Stimulated activated CD4-positive, alpha-beta T cell treated with anti-CD3 and anti-CD28 coated beads, Interleukin-1b, Interleukin-23, amount 100 ng/mL, for 24 hours (primary cell): ENCODE measurements at places on chromosomes 6 and 20.

GRCh38 chr6:166615059-166615770 lies 11.8 kb downstream of the RPS6KA2 start:
- DNase-seq = no peak

DNA sequence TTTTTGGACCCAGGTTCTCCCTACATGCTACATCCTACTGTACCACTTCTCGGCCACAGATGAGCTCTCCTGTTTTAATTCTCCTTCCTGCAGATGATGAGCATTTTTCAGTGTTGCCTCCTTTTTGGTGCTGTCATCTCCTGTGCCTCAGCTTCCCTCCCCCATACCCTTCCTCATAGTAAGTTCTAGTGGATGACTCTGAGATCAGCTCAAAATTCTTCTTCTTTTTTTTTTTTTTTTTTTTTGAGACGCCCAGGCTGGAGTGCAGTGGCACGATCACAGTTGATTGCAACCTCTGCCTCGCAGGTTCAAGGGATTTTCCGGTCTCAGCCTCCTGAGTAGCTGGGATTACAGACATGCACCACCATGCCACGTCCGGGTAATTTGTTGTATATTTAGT lies 3.8 kb downstream of the TMEM14A start:
- no peak for DNase-seq

DNA sequence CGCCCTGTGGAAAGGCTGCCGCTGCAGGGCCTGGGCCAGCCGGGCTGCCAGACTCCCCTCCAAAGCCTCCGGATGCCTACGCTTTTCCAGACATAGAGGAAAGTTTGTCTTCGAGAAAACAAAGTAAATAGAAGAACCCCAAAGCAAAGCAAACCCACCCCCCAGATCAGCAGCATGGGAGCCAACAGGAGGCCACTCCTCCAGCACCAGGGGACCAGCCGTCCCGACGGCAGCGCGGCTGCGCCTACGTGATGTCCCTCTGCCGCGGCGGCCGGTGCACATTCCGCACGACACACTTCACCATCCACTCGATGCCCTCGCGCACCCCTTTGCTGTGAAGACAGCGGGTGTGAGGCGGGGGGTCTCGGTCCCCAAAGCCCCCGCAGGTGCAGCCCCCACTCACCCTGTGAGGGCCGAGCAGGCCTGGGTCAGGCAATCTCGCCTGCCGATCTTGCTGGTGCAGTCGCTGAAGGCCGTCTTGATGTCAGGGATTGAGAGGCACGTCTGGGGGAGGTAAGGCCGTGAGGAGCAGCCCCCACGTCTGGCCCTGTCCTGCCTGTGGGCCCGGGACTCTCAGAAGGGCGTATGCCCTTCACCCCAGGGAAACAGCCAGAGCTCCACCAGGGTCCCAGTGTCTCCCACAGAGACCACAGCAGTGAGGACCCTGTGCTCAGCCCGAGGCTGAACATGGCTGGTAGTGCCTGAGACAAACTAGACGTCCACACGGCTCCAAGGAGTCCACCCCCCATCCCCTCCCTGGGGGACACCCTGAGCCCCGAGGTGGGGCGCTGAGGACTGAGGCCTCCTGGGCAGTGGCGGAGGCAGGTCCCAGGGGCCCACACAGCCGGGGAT lies 4.0 kb downstream of the TNFRSF6B start:
- DNase-seq = no peak

- no peak for DNase-seq
Measured at GRCh38 chr6:86010915-86011786, 368.5 kb upstream of the SYNCRIP start.

DNA sequence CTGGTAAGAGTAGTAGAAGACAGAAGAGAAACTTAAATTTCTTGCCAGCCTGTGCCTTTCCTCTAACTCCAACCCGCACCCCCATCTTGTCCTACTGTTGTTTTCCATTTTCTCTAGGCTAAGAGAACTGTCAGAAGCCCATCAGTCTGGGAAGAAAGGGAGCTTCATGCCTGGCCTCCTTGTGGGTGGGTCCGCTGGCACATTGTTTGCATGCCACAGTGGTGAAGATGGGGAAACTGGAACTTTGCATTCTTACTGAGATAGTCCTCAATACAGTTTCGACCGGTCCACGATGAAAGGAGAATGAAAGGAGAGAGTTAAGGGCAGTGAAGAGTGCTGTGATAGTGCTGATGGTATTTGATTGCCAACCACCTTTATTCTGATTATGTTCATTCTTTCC lies 103.1 kb downstream of the TCP11 start:
- no peak for DNase-seq

DNA sequence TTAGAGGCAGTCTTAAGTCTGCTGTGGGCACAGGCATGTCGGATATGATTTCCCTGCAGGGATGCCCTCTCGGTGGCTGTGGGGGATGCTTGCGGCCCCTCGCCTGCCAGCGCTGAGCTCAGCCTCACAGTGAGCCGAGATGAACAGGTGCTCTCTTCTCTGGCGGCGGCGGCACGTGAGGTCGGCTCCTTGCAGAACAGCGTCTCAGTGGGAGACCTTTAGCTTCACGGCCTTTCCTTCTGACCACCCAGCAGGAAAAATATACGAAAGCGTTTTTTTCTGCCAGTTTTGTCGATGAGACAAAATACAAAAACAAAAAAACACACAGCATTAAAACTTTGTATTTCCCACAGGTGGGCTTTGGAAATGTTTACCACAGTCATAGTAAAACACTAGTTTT lies 23.6 kb downstream of the FOXA2 start:
- no peak for DNase-seq

DNA sequence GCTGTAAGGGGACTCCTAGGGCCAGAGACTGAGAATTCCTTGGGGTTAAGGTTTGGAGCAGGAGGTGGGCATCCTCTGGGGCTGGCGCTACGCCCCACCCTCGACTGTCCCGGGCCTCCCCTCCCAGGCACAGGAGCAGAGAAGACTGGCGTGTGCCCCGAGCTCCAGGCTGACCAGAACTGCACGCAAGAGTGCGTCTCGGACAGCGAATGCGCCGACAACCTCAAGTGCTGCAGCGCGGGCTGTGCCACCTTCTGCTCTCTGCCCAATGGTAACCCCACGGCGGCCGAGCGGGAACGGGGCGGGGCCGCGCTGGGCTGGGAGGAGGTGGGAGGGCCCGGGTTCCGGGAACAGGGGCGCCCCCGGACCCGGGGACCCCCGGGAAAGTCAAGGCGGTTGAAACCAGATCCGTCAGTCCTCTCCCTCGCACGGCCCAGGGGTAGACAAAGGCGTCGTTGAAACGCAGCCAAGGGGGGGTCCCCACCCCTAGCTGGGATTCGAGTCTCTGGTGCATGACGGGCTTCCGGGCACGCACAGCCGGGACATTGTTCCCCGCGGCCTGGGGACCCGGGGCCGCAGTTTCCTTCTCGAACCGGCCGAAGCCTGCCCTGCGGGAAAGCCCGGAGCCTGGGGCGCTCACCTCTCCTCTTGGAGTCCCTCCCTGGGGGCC lies 844 bp downstream of the WFDC2 start:
- no peak for DNase-seq

- DNase-seq = no peak
Measured at GRCh38 chr6:115796829-115797228, 263.9 kb downstream of the FRK start.

DNA sequence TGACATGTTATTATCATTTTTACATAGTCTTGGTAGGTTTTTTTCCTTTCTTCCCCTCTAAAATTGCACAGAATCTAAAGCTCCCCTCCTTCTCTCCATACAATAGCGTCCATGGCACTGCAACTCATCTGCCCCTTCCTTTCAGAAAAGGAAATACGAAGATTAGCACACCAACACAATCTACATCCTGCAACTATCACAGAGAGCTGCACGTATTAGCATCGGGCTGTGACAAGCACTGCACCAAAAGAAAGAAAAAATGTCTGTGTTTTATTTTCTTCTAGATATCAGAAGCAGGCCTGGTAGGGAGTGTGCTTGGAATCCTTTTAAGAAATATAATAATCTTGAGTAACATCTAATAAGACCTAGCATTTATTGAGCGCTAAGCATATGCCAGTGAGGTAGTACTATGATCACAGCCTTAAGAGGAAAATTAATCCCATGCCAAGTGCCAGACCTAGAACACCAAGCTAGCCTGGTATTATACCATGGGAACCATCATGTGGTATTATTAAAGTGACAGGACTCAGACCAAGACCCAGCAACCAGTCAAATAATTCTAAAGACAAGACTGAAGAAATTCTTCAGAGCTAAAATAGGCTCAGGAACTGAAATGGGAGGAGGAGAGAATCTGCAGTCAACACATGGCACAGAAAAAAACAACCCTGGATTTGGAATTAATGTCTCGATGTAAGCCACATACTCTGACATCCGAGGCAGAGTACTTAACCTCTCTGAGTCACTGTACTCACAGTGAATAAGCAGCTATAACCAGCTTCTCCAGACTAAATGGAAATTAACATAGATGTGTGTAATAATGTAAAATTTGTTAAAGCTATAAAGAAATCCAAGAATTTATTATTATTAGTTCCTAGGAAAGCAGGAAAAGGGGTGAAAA lies 124.3 kb downstream of the IPCEF1 start:
- DNase-seq = no peak

DNA sequence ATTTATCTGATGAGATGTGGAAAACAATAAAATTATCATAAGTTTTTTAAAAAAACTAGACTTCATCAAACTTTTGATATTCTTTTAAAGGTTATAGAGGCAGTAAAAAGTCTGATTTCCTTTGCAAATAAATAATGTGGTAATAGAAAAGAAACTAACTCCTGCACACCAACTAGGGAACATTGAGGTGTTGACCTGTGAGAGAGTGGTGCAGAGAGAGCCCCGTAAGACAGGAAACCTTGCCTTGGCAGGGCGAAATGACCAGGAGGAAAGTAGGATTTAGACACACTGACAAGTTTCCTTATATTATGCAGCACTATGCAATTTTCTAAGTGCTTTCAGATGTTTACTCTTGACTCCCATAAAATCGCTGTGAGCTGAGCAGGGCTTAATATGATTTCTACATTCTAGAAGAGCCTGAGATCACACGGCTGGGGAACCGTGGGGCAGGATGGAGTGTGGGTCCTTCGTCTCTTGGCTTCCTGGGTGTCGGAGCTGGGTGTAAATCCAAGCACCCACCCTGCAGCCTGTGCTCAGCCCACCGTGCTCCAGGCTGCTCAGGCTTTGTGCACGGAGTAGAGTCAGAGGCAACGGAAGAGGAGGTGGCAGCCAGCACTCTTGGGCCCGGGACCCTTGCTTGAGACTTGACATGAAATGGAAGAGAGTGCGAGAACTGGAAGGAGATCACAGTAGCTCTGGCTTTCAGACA lies 61.3 kb upstream of the FOXQ1 start:
- DNase-seq = no peak

GRCh38 chr6:69887026-69887425 lies 20.7 kb downstream of the COL19A1 start:
- DNase-seq = no peak

GRCh38 chr6:35358086-35358485 lies 15.7 kb downstream of the PPARD start:
- no peak for DNase-seq

- DNase-seq = no peak
Measured at GRCh38 chr6:15515660-15516375, 147.0 kb downstream of the DTNBP1 start.

DNA sequence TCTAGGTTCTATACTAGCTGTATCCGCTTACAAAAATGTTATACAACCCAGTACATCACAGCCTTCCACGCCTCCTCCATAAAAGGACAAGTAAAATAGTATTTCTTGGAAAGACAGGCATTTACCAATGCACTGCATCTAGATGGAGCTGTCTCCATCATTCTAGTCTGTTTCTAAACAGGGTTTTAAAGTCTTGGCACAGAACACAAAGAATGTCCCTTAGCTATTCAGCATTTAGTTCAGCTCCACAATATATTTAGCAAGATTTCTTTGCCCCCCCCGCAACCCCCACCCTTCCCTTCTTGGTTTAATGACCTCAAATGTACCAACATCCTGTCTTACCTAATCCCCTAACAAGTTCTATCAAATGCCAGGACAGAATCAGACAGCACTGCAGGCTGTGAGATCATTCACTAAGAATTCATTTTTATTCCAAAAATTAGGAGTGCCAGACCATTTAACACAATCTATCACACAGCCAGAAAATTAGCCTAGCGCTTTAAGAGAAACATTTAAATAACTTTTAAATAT lies 198.6 kb downstream of the BACH2 start:
- no peak for DNase-seq

- no peak for DNase-seq
Measured at GRCh38 chr6:167495506-167496401, 170.9 kb downstream of the TTLL2 start.

DNA sequence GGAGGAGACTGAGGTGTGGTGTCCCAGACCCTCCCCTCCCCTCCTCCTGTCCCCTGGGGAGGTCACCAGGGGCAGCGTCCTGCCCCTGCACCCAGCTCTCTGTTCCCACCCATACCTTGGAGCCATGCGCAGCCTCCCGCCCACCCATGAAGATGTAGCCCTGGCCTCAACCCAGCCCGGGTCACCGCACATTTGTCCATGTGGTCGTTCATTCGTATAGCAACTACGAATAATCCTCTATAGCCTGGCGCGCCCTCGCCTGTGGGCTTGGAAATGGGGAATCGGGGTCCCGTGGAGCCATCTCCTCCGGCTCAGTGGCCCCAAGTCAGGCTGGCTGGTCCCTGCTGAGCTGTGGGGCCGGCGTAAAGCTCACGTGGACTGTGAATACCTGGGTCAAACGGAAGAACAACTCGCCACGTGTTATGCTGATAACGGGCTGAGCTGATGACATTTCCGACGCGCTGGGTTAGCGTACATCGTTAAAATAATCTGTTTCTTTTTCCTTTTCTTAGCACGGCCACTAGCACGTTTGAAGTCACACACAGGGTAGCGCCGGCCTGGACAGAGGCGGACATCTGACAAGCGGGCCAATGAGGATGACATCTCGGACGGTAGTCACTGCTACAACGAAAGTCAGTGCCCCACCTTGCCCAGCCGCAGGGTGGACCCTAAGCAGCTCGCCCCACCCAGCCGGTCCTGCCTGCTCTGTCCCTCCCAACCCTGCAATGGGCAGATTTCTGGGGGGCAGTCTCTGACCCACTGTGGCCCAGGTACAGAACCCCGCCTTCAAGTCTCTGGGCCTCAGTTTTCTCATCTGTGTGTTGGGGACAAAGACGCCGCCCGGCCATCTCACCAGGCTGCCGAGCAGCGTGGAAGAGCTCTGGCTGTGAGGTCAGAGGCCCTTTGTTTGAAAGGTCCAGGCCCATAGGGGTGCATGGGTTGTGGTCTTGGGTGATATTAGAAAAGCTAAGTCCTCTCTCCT lies 19.8 kb upstream of the RBBP8NL start:
- DNase-seq = no peak

GRCh38 chr6:120945905-120946594 lies 388.2 kb downstream of the TBC1D32 start:
- DNase-seq = no peak

DNA sequence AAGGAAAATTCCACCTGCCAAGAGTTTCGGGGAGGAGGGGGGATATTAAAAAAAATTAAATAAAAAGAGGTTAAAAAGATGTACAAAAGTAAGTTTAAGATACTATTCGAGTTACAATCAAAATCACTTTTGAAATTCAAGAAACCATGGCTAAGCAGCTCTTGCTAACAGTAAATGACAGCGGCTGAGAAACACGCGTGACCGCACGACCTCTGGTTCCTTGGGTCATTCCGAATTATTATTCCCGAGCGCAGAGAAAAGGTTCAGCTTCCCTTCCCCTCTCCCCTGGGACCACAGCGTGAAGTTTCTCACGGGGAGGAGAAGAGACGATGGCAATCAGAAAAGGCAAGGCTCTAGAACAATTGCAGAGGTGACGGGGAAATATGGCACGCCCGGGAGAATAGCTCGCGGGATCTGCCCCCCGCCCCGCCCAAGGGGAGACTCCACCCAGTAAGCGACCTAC lies 496 bp downstream of the TMEM242 start:
- DNase-seq = peak; percentile 72
